Stimulated activated CD8-positive, alpha-beta memory T cell treated with anti-CD3 and anti-CD28 coated beads, Interleukin-4, amount 100 ng/mL, for 4 hours (primary cell): ENCODE measurements at places on chromosomes 2 and 18.

DNA sequence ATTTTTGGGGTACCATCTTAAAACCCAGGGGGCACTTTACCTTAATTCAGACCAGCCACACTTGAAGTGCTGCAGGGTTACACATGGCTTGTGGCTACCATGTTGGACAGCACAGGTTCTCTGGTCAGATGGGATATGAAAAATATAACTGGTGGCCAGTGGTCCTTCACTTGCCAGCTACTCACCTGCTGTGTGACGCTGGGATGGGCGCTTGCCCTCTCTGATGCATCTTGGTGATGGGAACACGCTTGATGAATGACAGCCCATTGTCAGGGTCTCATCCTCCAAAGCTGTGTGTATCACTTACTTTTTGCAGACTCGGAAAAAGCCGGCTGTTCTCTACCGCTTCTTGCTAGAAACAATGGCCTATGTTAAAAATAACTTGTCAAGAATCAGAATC is 22.5 kb downstream of the HJURP start:
- DNase-seq: no peak

DNA sequence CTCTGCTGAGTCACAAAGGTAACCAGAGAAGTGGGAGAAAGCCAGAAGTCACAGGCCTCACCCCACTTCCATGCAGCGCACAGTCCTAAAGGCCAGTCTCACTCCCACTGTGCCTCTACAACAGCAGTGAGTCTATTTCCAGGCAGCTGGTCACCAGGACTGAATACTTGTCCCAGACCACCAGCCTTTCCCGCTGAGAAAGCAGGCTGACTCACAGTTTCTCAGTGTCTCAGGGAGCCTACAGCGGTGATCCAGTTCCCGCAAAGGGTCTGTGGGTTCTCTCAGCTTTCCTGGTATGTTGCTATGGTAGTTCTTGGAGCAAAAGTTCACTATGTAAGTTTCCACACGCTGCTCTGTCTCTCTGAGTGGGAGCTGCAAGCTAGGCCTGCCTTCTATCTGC is 622.5 kb downstream of the RNF144A start:
- no peak for DNase-seq

DNA sequence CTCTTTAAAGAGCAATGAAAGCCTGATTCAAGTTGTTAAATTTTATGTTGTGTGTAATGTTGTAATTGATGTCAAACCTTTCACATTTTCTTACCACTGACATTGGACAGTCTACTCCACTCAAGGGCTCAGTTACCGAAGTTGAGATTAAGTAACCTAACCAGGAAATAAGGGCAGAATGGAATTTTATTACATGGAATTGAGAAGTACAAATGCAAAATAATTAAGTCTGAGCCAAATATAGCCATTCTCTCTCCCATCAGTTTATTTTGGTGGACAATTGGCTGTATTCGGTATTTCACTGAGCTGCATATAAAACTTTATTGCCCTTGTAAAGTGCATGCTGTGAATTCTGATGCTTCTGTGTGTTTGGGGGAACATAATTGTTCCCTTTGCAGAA is 231.5 kb downstream of the TTC32 start:
- DNase-seq: no peak

- DNase-seq: no peak
Measured at GRCh38 chr2:29374823-29375222, 259.6 kb downstream of the CLIP4 start.

- DNase-seq: no peak
Measured at GRCh38 chr2:130820279-130820861, 16.3 kb upstream of the ARHGEF4 start.

DNA sequence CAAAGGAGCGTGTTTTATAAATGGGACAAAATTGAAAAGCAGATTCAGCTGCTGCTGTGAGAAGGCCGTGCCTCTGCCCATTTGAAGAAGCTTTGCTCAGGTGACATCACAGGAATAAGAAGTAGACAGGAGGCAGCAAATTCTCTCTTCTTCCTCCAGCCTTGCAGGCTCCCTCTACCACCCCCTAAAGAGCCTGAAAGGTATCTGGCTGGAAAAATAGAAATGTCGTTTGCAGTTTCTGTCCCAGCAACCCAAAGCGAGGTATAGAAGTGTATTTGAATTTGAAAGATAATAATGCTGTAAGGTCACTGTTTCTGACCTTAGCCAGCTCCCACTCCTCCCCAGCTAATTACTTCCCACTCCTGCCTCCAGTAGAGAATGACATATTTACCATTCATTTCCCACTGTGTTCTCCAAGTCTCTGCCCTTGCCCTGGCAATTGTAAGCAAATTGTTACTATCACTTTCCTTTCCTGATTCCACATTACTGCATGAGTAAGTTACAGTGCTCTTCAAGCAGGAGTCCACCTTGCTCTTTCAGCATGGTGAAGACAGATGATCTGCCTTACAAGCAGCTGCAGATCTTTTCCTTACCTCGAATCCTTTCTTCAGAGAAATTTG is 56.8 kb upstream of the RASGRP3 start:
- DNase-seq: no peak

GRCh38 chr2:152740743-152741328 is 22.4 kb downstream of the ARL6IP6 start:
- DNase-seq: no peak

GRCh38 chr2:64485961-64486360 is 32.0 kb downstream of the LGALSL start:
- no peak for DNase-seq

DNA sequence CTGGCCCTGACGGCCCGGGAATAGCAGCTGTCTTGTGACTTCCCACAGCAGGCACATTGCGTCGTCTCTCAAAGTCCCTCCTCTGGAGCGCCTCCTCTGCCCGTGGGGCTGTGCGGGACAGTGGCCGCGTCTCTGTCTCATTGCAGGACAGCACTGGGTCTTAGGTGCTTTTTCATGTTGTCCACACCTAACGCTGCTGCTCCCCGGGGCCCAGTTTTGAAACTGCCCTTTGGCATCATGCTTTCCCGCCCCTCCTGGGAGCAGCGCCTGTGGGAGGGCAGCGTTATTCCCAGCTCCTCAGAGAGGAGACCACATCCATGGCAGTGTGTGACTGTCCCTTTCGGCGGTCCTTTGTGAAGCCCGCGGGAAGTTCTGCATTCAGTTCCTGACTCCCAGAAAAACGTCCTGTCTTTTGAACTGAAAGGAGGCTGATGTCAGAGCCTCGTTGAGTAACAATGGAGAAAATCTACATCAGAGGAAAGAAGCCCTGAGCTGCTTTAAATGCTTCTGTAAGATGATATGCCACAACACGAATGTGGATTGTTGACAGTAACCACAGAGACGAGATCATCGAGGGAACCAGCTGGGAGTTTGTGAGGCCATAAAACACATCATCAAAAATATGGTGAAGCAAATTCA is 226.0 kb downstream of the FAM210A start:
- no peak for DNase-seq

DNA sequence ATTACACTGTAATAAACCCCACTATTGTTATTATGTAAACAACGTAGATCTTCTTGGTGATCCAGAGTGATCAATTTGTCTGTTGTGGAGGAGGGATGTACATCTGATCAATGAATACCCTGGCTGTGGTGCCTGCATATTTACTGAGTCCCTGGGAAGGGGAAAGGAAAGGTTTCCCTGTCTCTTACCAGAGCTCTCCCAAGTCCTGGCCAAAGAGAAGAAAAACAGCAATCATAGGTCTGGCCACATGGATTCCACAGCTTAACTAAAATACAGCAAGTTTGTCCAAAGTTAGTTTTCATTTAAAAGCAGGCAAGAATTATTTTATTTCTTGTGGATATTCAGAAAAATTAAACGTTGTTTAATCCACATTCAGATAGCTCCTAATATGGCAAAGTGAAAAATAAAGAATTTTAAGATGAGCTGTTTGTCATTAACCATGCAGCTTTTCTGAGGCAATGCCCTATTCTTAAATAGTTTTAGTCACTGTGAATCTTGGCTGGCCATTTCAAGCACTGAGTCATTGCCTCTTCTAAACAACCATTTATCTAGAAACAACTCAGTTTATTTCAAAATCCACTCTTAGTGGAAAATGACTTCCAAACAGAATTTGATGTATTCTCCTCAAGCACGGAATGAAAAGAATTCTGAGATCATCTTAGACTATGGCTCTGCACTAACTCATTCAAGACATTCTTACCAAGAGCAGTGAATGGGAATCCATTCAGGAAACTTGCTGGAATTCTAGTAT is 1004.4 kb upstream of the CDH2 start:
- DNase-seq: no peak

- DNase-seq: no peak
Measured at GRCh38 chr18:7941533-7941932, 374.4 kb downstream of the PTPRM start.

- no peak for DNase-seq
Measured at GRCh38 chr18:57026316-57026715, 120.6 kb upstream of the BOD1L2 start.

DNA sequence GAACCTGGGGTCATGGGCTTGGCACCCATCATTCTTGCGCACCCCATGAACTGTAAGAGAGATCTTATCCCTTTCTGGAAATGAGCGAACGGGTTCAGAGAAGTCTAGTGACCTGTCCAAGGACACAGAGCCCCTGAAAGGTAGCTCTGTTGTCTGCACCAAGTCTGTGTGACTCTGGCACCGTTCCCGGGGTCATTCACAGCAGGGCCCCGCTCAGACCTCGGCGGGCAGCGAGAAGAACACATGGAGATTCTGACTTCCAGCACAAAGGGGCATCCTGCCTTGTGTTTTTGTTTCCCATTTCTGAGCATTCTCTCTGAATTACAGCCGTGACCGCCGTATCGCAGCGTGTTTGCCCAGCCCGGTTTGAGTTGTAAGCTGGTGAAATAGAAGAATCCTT is 231.7 kb downstream of the KLHL29 start:
- DNase-seq: no peak

- no peak for DNase-seq
Measured at GRCh38 chr2:68943581-68944568, 8.8 kb downstream of the GKN2 start.

DNA sequence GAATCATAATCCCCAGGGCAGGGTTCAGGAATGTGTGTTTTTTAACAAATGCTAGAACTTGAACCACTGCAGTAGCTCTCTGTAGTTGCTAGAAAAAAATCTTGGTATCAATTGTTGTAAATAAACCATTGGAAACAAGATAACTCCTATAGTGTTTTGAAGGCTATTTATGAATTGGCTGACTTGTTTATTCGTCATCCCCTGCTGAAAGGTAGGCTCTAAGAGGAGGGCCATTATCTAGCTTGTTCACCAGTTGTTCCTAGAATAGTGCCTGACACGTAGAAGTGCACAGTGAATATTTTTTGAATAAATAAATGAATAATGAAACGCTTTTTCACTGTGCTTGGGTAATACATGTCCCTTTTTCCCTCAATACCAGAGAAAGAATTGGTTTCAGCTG is 211.4 kb downstream of the BABAM2 start:
- DNase-seq: no peak

DNA sequence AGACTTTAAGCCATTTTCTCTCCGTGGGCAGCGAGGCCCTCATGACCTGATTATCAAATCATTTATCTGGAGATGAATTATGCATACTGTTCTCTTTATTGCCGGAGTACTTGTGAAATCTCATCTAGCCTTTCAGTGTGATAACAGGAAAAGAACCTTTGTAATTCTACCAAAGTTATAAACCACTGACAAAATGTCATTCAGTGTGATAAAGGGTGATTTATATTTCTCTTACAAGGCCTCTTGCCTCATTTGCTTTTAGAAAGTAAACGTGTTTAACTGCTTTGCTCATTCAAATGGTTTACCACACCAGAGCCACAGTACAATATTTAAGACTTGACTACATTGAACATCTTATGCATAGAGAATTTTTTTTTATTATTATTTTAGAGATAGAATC is 13.8 kb downstream of the MTCL1 start:
- DNase-seq: no peak

DNA sequence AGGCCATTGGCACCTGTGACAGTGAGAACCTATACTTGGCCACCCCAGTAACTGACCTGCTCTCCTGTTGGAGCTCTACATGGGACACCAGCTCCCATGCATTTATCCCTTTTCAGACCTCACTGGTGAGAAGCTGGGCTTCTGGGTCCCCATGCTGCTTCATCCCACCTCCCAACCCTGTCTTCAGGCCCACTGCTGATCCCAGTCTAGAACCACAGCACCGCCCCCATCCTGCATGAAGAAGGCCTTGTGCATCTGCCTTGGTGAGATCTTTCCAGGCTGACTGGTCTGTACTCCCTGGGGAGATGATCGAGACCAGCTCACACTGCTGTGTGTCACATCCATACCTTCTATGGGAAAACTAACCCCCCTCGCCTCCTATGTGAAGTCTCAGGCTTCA is 22.7 kb downstream of the TTC32 start:
- DNase-seq: no peak
